ENCODE measurements at places on chromosomes 5 and 9.

DNA sequence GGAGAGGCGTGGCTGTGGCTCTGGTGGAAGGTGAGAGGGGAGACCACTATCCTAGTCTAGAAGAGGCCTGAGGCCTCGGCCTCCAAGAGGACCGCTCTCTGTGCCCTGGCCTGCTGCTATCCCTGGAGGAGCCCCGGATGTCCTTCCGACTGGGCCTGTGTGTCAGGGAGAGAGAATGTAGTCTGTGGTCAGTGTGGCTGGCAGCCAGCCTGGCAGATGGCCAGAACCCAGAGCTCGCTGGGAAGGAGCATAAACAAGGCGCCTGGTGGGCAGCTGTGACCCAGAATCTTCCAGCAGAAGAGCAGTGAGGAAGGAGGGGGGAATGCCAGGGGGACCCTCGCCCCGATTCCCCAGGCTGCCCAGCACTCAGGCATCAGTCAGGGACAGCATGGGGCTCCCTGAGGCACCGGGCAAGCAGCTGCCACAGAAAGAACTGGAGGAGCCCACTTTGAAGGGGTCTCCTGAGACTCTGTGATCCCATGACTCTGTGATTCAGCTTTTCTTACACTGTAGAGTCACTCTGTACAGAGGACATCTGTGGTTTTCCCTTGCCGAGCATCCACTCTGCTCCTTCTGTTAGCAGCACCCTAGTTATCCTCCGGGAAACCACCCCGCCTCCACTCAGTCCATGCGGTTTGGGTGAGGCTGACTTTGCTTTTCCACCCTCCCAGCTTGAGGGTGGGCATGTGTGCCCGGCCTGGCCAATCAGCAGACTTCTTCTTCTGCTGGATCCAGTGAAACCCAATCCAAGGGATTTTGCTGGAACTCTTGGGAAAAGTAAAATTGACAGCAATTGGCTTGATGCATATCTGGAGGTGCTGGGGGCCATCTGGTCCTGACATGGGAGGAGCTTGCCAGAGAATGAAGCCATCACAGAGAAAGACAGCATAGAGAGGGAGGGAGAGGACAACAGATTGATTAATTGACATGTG, 46.2 kb upstream of the PWWP2A start:
- DNase-seq = no peak

GRCh38 chr9:7375013-7375511, 424.5 kb downstream of the DMAC1 start:
- DNase-seq = no peak

GRCh38 chr5:162139190-162139589, 71.6 kb downstream of the GABRG2 start:
- DNase-seq = no peak

DNA sequence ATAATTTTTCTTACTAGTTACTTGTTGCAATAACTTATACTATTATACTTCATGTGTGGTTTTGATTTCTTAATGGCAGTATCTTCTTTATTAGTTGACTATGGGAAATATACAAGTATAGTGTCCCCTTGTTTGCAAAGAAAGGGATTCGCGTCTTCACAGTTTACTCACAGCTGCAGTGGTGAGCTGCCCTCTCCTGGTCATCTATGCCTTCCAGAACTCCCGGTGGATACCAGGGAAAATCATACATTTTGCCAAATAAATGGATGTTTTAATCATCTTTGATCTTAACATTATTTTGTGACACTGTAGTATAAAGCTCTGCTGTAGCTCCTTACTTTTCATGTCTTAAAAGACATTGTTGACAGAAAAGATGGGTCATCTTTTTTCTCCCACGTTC, 142.0 kb downstream of the ZCCHC7 start:
- DNase-seq = no peak

- no peak for DNase-seq
These were observed 62.3 kb downstream of the SPATA31C2 start for GRCh38 chr9:88075966-88076285.

- no peak for DNase-seq
These were observed 47.2 kb upstream of the TTC23L start for GRCh38 chr5:34791761-34792244.

GRCh38 chr9:4921449-4921848, 63.6 kb upstream of the JAK2 start:
- DNase-seq = no peak

Measured in stimulated activated CD8-positive, alpha-beta memory T cell treated with anti-CD3 and anti-CD28 coated beads, Interleukin-12 subunit alpha, Interleukin-12 subunit beta, amount 100 ng/mL, for 1 hour (primary cell).